Left ventricle myocardium superior (tissue), 1 donor: ENCODE measurements at places on chromosomes 6 and 20.
A peak's percentile ranks its signal among the peaks of the same experiment; 100 is the strongest.

- DNase-seq = no peak
These were observed 211.9 kb downstream of the FOXC1 start for GRCh38 chr6:1821513-1822183.

DNA sequence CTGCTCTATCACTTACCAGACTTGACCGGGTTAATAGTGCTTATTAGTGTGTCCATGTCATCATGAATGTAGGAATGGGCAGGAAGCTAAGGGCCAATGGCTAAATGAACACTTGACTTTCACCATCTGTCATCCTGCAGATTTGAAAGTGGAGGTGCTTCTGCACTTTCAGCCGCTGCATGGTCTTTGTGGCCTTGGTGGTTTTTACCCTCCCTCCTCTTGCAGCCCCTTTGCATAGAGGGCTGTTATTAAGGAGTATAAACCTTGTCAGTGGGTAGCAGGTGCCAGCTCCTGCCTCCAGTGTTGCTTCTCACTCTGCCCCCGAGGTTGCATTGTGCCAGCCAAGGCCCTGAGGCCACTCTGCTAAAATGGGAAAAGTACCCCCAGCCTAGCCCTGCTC is 122.2 kb upstream of the TNFAIP3 start:
- DNase-seq = no peak

DNA sequence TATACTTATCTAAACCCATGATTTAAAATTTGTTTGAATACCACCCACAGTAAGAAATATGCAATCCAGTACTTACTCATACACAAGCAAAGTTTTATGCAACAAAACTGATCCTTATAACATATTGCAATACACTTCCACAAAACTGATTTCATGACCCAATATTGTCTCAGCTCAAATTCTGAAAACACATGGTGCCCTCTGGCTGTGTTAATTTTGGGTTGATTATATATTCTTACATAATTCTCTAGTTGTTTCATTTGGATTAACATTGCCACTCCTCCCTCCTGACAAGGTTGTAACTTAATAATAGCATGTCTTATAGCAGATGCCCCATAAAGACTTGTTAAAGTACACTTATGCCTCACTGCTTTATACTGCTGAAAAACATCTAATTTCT is 73.0 kb upstream of the TULP1 start:
- no peak for DNase-seq

DNA sequence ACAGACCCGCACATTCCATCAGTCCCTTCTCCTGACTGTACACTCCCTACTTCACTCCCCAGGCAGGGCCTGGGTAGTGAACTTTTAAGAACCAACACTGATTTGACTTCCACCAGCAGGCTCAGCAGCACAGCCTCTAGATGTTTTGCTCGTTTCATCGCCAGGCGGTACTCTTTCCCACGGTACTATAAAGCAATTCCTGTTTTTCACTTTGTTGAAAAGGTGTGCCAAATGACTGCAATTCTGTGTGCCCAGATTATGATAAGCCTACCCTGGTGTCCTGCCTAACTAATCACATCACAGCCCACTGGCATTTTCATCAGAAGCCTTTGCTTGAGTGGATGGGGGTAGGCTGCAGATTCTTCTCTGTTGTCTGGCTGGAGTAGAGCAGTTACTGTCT is 12.9 kb upstream of the WTAP start:
- DNase-seq = no peak

DNA sequence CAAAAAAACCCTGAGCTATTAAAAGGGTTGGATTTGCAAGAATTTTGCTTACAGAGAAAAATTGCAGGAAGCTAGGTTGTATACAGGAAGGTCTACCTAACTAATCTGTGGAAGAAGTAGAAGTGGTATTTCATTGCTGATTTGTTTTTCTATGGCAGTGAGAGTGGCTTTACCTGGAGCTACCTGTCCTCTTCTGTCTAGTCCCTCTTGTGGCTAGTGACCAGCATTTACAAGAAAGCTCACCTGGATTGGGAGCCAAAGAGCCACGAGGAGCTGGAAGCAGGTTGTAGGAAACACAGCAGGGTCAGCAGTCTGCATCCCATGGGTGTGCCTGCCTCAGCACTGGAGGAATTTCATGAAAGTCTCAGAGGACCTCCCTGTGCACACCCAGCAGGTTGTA is 120.3 kb upstream of the RALGAPA2 start:
- no peak for DNase-seq

- no peak for DNase-seq
These were observed 386.8 kb upstream of the JAG1 start for GRCh38 chr20:11060423-11061185.

DNA sequence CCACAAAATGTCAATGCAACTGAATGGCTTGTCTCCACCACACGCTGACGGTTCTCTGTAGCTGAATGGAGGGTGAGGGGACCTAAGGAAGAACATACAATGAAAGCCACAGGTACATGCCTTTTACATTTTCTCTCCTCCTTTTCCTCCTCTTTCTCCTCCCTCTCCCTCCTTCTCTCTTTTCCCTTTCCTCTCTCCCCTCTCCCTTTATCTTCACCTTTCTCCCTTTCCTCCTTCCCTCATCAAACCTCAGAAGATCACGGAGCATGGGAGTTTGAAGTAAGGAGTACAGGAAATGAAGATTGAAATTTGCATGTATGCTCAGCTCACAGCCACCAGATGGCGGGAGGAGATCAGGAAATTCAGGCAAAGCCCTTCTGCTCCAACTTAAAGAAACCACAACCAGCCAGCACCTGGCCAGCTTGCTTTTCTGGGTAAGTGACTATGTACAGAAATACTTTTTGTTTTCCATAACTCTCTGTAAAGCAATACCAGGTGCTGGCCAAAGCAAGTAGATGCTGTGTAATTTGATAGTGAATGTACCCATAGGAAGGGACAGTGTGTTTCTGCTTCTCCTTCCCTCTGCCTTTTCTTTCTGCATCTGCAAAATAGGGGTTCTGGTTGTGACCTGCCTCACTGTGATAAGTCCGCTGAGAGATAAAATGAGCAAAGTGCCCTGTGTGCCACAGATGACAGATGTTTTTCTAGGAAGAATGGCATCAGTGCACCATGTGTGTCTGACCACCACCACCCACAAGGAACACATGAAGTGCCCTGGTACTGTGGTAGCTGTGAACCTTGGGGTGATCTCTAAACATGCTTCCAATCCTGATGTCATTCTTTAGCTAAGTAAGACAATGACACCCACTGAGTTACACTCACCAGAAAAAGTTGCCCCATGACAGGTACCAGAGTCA is 18.6 kb upstream of the FOXO3 start:
- DNase-seq = peak; percentile 69

DNA sequence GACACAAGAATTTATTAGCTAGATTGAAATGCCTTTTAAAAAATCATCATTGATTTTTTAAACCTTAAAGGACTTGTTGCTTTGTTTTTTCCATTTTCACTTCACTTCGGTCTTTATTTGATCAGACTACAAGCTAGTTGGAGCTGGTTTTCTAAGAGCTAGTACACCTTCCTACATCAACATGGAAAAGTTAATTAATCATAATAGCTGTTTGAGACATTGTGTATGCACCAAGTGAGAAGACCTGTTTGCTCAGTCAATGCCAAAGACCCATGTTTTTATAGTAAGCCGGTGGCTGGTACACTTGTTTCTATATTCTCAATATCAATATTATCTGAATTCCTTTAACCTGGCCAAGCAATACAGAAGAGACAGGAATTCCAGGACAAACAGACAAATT is 310.2 kb upstream of the SGK1 start:
- DNase-seq = no peak
